ENCODE measurements at places on chromosomes 7 and 10. TPM values are rescaled to one million over a fixed set of nuclear protein-coding genes. Genes with fewer than 3 reads are reported as not detected.

- DNase-seq: no peak
Observed at GRCh38 chr7:137587326-137587725, 243.8 kb upstream of the PTN start.

DNA sequence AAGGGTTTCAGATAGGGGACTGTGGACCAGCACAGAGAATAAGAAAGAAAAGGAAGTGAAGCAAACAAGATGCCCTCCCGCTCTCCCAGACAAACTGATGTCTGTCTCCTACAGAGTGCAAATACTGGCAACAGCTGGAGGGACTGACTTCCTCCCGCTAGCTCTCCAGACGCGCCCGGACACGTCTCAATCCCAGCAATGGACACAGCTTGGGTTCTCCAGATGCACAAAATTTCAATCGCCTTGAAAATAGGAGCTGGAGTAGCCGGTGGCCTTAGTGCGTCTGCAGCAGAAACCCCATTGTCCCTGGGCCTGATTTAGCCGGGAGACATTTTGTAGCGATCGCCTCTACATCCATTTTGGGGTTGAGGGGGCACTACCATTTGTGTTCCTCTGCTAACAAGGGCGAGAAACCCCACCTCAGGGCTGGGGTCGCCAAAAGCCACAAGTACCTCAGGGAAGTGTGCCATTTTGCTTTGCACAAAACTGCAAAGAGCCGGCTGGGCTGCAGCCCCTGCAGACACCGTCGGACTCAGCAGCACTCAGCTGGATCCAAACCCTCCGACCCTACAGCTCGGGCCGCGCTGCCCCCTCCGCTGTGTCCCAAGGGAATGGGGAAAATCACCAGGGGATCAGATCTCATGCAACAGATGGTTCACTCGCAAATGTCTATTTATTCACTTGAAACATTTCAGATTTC is 5.9 kb downstream of the CPA2 start:
- DNase-seq: no peak

GRCh38 chr10:72762042-72762441 is 70.1 kb downstream of the MCU start:
- no peak for DNase-seq

- no peak for DNase-seq
Observed at GRCh38 chr10:77574438-77574837, 63.2 kb downstream of the KCNMA1 start.

- DNase-seq: no peak
Observed at GRCh38 chr7:155545348-155545747, 1.0 kb downstream of the CNPY1 start.

DNA sequence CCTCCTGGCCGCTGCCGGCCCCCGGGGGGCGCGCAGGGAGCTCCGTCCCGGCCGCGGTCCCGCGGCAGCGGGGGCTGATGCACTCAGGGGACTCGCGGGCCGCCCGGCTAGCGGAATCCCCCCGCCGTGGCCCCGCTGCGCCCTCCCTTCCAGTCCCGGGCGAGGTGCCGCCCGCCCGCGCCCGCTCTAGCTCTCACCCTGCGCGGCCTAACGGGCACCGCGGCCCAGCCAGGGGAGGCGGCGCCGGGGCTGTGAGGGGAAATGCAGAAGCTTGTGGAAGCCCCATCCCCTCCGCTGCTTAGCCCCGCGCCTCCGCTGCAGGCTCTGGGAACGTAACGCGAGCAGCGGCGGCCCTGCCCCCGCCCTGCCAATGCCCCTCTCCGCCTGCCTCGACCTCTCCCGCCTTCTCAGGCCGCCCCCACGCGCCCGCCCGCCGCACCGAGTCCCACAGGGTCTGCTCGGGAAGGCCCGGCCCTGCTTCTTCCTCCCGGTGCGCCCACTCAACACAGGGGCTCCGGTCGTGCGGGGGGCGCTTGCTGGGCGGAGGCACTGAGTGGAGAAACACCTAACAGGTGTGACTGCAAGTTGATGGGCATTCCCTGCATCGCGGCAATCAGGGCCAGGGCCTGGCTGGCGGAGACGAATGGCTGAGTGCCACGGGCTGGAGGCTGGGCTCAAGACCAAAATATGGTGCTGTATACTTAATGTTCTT is 384 bp upstream of the TMEM229A start:
- no peak for DNase-seq

DNA sequence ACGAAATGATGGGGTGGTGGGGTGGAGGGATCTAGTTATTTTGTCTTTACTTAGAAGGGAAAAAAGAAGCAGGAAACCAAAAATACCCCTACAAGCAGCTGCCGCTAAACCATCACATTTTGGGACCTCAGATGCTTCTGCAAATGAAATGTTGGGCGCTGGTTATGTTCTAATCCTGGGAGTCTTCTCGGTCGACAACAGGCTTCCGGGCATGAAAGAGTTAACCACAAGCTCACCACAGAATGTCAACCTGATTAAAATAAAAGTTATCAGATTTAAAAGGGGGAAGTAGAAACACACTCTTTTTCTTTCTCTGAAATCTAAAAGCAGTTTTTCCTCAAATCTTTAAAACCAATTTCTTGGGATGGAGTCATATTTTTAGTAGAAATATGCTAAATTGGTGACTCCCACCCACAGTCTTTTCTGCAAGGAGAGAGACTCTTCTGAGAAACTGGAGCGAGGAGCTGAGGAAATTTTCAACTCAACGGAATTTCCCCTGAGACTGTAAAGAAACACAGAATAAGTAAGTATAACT is 16.8 kb downstream of the IL2RA start:
- no peak for DNase-seq

DNA sequence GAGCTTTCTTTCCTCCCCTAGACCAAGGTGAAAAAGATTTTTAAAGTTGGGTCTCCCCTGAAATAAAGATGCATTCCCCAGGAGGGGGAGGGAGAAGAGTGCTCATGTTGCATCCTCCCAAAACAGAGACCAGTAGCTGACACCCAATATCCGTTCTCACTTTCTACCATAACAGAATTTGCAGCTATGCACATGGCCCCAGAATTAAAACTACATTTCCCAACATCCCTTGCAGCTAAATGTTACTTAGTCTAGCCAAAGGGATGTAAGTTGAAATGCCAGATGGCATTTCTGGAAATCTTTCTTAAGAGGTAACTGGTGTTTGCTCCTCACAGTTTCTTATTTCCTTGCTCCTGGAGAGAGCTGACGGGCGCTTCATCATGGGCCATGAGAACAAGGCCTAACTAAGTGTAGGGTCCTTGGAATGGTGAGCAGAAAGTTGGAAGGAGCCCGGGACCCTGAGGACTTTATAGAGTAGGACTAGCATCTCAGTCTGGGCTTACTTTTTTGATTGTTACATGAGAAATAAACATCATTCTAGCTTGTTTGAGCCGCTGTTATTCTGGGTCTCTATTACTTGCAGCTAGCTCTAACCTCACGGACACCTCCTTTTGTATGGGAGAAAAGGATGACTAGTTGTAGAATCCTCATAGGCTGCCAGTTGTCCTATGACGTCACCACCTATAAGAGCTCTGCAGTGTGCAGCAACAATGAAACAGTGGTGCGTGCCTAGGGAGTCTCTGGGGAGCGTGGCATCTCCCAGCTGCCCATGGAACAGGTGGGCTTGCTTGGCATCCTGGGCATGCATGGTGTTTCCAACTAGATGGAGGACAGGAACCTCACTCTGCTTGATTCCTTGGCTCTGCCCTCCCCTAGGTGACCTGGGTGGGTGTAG is 46.1 kb upstream of the EXOC6 start:
- no peak for DNase-seq

DNA sequence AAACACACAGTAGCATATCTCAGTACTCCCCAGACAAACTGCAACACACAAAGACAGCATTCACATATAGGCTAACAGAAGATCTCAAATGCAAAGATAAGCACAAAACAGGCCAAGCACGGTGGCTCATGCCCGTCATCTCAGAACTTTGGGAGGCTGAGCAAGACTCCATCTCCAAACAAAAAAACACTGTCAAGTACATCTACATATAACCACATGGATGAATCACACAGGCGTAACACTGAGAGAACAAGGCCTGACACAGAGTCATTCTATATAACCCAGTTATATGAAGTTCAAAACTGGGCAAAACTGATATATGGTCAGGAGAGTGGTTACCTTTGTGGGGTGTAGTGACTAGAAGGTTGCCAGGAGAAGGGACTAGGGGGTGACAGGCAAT is 506.4 kb downstream of the KCNMA1 start:
- DNase-seq: no peak

- DNase-seq: no peak
Observed at GRCh38 chr10:125104559-125104958, 55.8 kb downstream of the CTBP2 start.

DNA sequence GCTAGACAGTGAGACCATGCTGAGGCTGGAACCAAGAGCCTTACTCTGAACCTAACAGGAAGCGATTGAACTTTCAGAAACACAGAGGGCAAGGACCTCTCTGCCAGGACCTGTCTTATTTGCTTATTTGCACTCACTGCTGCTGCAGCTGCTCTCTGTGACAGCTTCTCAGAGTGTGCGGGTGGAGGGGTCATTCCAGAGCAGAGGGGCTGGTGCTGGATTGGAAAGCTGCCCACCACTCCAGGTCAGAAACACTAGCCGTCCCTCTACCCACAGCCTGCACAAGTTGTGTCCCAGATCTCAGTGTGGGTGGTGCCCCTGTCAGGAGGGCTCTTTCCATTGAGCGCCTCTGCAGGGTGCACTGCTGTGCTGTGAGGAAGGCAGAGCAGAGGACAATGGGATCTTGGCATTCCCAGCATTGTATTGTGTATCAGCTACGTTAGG is 126.2 kb downstream of the CCNY start:
- DNase-seq: no peak

DNA sequence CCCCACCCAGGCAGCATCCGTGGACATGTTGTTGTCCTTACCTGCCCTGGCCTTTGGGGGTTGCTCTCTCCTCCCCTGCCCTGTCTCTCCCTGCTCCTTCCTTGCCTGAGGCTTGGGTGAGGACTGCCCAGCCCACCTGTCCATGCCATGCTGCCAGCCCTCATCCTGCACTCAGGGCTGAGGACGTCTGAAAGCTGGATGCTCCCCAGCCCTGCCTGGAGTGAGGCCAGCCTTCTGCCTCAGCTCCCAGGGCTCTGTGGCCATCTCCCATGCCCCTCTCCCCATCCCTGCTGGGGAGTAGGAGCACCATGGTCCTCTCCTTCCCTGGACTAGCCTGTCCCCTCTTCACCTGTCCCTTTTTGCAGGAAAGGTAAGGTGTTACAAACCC is 68.4 kb downstream of the RAMP3 start:
- no peak for DNase-seq

DNA sequence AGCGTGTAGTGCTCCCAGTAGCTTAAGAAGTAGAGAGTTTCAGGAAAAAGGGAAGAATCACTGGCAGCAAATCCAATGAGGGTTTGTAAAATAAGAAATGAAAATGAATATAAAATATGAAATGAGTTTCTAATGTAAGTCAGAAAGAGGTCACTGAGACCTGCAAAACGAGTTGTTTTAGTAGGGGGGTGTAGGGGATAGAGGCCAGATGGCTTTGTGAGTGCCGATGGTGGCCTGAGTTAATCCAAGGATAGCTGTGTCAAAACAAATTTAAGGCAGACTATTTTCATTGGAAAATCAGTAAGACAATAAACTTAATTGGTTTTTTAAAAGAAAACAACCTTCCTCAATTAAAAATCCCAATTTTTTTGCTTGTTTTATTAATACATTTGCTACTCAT is 745 bp upstream of the ASB15 start:
- no peak for DNase-seq

- no peak for DNase-seq
Observed at GRCh38 chr10:48494073-48494472, 110.8 kb downstream of the ARHGAP22 start.

DNA sequence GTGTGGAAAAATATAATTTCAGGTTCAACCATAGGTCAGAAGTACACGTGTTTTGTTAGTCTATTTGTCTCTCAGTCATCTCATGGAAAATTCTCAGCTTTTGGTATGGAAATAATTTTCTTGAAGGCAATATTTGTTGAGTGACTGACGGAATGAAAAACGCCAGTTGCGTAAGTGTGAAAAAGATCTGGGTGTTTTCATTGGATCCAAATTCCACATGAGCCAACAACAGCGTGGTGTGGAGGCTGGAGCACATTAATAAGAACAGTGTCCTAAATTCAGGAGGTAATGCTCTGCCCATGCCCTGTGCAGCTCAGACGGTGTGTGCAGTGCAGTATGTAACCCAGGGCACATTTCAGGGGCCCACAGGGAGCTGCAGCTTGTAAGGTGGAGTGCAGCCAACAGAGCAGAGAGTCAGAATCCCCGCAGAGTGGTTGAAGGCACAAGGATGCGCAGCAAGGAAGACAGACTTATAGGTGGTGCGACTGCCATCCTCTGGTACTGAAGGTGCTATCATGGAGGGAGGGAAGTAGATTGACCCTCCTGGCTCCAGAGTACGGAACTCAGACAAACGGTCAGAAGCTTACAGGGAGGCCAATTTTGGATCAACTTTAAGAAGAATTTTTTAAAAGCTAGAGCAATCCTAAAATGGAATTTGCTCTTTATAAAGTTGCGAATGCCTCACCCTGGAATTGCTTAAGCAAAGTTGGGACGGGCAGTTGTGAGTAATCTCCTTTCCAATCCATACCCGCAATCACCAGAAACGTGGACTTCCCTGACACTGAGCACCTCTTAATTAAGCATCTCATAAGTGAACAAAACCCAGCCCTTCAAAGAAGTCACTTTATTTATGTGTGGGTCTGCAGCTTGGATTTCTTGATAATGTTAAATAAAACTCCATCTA is 38.0 kb downstream of the EGFR start:
- DNase-seq: no peak

- DNase-seq: no peak
Observed at GRCh38 chr7:150901160-150902035, 49.1 kb downstream of the AOC1 start.

- DNase-seq: no peak
Observed at GRCh38 chr7:103888603-103889153, 100.8 kb downstream of the RELN start.

- DNase-seq: no peak
Observed at GRCh38 chr7:120402801-120403200, 129.8 kb downstream of the KCND2 start.

DNA sequence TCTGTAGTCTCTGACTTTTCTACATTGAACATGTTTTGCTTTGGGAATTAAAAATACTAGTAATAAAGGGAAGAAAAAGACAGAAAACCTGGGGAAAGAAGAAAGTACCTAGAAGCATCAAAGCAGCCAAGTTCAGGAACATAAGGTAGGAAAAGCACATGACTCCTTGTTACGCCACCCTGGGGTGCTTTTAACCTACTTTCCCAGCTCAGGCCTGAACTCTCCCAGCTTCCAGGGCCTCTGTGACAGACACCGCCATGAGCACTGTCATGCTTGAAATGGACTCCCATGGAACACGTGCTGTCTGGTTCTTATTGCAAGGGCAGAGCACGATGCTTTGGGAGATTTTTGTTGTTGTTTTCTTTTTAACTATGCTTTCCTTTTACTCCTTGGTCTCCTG is 11.4 kb downstream of the ACTR1A start:
- no peak for DNase-seq

- no peak for DNase-seq
Observed at GRCh38 chr10:132745971-132746370, 40.0 kb downstream of the NKX6-2 start.

OR2A5 gene
- total RNA-seq: not detected

SMURF1 gene
- total RNA-seq: 21.6 TPM

TYW1B gene
- total RNA-seq: 7.2 TPM

NAPEPLD gene
- 14.4 TPM for total RNA-seq

RBM20 gene
- 0.02 TPM for total RNA-seq

ODAD2 gene
- not detected for total RNA-seq

PNLIPRP2 gene
- total RNA-seq: not detected

LOXL4 gene
- total RNA-seq: not detected

LAMB1 gene
- total RNA-seq: not detected

GIMAP5 gene
- 0.54 TPM for total RNA-seq

GATAD1 gene
- total RNA-seq: 30.6 TPM

TMEM213 gene
- total RNA-seq: not detected

Measured in activated B cell treated with CpG ODN at 0.5 μM for 24 hours (primary cell).